ENCODE measurements at places on chromosomes 12 and 14.

DNA sequence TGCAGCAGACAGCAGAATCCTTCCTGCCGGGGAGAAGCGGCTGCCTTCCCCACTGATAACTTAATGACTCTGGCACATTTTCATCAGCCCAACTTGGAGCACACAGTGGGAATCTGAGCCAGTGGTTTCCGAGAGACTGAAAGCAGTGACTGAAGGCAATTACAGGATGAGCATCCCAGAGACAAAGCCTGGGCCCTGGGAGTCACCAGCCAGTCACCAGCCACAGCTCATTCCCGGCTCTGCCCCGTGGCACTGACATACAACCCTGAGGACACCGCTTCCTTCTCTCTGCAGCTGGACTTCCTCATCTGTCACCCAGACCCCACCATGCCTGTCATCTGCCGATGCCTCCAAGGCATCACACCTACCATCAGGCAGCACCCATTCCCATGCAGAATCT, 192.3 kb downstream of the DPF3 start:
- H3K36me3 ChIP-seq = no peaks in the 10 kb centered on the region
- no peak for DNase-seq
- H3K27me3 ChIP-seq = no peaks in the 10 kb centered on the region
- H3K4me3 ChIP-seq = no peak overlapping the region

DNA sequence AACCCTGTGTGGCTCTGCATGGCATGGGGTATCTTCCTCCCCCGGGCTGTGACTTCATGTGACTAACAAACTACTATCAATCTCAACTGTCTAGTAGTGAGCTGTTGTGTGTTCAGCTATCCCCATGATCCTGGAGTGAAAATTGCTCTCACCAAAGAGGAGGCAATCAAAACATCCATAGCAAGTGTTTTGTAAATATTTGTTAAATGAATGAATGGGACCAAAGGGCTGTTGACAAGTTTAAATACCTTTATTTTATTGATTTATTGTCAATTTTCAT, 138.1 kb upstream of the CPM start:
- no peaks in the 10 kb centered on the region for H3K36me3 ChIP-seq
- H3K4me1 ChIP-seq = no peaks in the 10 kb centered on the region
- H3K27me3 ChIP-seq = no peaks in the 10 kb centered on the region
- no peak overlapping the region for H3K4me3 ChIP-seq
- H3K27ac ChIP-seq = no peak overlapping the region

- H3K36me3 ChIP-seq = no peaks in the 10 kb centered on the region
- no peak for DNase-seq
- no peak overlapping the region for H3K4me3 ChIP-seq
- H3K27me3 ChIP-seq = no peaks in the 10 kb centered on the region
- no peak overlapping the region for H3K27ac ChIP-seq
Measured at GRCh38 chr14:45185100-45185814, 49.5 kb downstream of the FANCM start.

DNA sequence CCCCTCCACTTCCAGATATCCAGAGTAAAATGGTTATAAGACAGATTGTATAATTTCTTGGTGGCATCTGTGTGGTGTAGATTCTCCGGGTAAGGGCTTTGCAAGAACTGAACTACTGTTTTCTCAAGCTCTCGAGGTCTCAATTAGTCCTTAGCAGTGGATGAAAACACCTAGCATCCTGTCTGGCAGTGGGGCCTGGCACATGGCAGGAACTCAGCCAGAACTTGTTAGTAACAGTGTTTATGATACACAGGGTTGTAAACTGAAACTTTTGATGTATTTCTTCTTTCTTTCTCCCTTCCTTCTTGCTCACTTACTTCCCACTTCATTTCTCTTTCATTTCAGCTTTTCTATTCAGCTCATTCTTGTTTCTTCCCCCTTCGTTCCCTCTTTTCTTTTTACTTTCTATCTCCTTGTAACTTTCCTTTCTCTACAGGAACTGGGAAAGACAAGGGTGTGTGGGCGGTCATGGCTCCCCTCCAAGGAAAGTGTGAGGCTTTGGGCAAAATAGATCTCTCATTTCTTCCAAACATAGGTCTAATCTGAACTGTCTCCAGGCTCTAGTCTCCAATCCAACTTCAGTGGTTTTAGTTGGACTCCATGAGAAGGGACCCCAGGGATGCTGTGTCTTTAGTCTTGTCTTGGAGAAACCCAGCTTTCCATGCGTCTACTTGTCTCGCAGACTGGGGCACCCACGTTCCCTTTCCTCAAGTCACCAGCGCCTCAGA, 159.7 kb downstream of the PAH start:
- no peaks in the 10 kb centered on the region for H3K27me3 ChIP-seq
- DNase-seq = peak; percentile 72
- H3K4me1 ChIP-seq = peaks cover 5% of the 10 kb centered on the region
- H3K4me3 ChIP-seq = no peak overlapping the region

- H3K27me3 ChIP-seq = no peaks in the 10 kb centered on the region
- H3K4me1 ChIP-seq = peaks cover 40% of the 10 kb centered on the region
- no peak for DNase-seq
- H3K27ac ChIP-seq = no peak overlapping the region
- H3K36me3 ChIP-seq = no peaks in the 10 kb centered on the region
- H3K4me3 ChIP-seq = no peak overlapping the region
Measured at GRCh38 chr12:65282840-65283239, 4.4 kb downstream of the MSRB3 start.

DNA sequence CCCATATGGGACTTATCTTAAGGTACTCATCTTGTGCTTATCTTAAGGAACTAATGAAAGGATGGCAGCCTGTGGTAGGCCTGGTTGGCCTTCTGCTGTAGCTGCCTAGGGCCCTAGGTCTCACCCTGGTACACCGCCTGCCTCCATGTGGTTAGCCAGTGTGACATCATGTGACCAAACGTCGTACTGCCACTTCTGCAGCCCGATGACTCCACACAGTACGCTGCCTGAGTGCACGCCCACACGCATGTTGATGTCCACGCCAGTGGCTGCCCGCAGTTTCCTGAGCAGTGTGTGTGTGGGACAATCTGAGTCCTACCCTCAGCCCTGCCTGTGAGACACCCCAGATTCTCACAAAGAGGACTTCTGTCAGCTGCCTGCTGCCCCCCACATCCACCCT, 5.1 kb downstream of the ADCY4 start:
- H3K4me1 ChIP-seq = peaks cover 29% of the 10 kb centered on the region
- no peak for DNase-seq
- no peaks in the 10 kb centered on the region for H3K27me3 ChIP-seq
- no peak overlapping the region for H3K4me3 ChIP-seq
- H3K36me3 ChIP-seq = no peaks in the 10 kb centered on the region
- H3K27ac ChIP-seq = no peak overlapping the region

Data from right atrium auricular region (tissue), 2 donors.